Activated T-helper 2 cell treated with anti-CD3 and anti-CD28 coated beads, Interferon-gamma antibody, Interleukin-2, Interleukin-4, amounts not matched to agents 10 μg/mL and 5 μg/mL and 100 μg/mL, durations not matched to agents 14 hours and 24 hours and 36 hours (primary cell): ENCODE measurements at places on chromosomes 6 and 20.

GRCh38 chr6:145372671-145373151, 362.6 kb downstream of the EPM2A start:
- DNase-seq = no peak

- DNase-seq = no peak
These were observed 41.8 kb downstream of the KCNS1 start for GRCh38 chr20:45059022-45059728.

- DNase-seq = no peak
These were observed 30.0 kb downstream of the DZANK1 start for GRCh38 chr20:18436847-18437246.

GRCh38 chr6:137217801-137218472, 1.2 kb downstream of the IFNGR1 start:
- DNase-seq = no peak

- no peak for DNase-seq
These were observed 75.9 kb upstream of the LOC128125822 start for GRCh38 chr6:63496361-63496804.

- DNase-seq = no peak
These were observed 83.7 kb downstream of the FILIP1 start for GRCh38 chr6:75409928-75410327.

GRCh38 chr20:50834599-50835005, 39.7 kb downstream of the BCAS4 start:
- no peak for DNase-seq

DNA sequence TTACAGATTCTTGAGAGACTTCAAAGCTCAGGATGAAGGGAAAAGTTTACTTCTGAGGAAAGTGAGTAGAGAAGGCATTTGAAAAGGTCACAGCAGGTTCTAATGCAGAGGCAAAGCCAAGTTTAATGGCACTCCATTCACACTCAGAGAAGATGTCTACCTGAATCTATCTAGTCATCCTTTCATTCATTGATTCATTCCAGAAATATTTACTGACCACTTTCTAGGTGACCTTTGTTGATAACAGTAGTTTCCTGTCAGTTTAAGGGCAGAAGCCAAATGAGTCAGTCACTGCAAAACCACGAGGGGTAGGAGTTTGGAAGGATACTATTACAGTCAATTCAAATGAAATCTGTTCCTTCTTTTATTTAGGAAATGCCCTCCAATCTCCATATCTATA, 30.8 kb downstream of the FBXO5 start:
- no peak for DNase-seq

- no peak for DNase-seq
These were observed 37.1 kb downstream of the DTD1 start for GRCh38 chr20:18624948-18625347.

DNA sequence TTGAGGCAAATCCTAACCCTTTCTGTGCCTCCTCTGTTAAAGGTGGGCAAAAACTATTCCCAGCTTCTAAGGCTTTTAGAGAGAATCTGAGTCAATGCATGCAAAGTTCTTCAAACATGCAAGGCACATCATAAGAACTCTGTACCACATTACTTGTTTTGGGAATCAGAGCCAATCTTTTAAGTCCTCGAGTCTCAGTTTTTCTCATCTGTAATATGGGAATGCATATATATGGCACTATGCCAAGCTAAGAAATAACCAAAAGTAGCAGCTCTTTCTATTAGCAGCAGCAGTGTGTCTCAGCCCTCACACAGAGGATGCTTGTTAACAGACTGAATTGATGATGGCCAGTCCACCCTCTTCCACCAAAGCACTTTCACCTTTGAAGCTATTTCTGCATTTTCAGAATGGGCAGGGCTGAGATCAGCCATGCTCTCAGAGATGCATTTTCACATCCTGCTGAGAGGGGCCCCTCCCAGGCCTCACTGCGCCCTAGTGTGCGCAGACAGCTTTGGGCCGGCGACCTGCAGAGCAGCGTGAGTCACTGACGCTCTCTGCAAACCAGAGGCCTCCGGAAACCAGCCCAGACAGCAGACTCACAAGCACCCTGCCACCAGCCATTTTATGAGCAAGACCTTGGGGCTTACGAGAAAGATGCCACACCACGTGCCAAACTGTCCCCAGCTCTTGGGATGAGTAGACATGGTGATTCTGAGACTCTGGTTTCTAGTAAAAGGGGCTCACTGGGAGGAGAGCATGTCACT, 138.0 kb downstream of the NFATC2 start:
- DNase-seq = peak; percentile 84

- no peak for DNase-seq
These were observed 66.7 kb upstream of the SAMD5 start for GRCh38 chr6:147441751-147442150.

DNA sequence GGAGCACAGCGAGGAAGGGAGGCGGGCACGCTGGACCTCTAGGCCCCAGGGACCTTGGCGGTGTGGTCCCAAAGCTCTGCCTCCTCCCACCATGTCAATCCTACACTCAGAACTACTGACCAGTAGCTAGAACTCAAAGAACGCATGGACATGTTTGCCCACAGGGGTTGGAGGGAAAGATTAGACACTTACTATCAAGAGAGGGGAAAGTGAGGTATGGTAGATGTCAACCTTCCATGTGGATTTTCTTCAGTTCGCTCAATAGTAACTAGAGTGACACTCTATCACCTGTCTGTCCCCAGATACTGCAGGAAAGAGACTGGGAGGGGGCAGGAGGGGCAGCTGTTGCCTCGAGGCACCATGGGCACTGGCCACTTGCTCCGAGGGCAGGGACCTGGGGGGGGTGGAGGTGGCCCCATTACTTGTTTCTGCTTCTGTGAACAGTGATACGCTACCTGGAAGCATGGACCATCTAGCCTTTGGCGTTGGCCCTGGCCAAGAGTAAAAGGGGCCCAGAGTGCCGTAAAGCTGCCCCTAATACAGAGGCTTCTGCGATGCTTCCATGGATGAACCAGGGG, 912 bp upstream of the DIDO1 start:
- no peak for DNase-seq

- DNase-seq = no peak
These were observed 519.5 kb downstream of the PREX1 start for GRCh38 chr20:48308232-48308781.

GRCh38 chr20:39089797-39090196, 127.7 kb downstream of the DHX35 start:
- DNase-seq = no peak

- DNase-seq = no peak
These were observed 59.7 kb downstream of the TFAP2A start for GRCh38 chr6:10355115-10355702.

DNA sequence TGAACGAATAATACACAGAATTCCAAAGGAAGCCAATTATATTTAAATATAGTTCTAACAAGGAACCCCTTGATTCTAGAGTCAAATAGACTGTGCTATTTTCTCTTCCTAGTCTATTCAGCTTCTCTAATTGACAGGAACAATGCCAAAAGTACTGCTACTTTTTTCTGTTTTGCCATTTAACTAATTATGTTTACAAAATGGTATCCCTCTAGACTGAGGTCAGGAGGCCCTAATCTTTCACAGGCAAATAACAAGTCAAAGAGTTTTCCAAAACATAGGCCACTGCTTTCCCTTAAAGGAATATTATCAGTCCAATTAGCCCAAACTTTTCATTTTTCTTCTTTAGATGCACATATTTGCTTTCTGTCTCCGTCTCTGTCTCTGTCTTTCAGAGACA, 539.3 kb downstream of the RFPL4B start:
- no peak for DNase-seq

GRCh38 chr6:56938649-56939191, 16.2 kb upstream of the BEND6 start:
- DNase-seq = no peak

- no peak for DNase-seq
These were observed 132.9 kb upstream of the NUP153 start for GRCh38 chr6:17839513-17840223.
